ENCODE measurements at places on chromosomes 7 and 10.

- no peak for DNase-seq
These were observed 187.2 kb downstream of the PPP1R3A start for GRCh38 chr7:113731571-113731970.

GRCh38 chr7:99677013-99677647, 2.7 kb downstream of the CYP3A5 start:
- DNase-seq, result no peak

GRCh38 chr10:3366735-3367405, 194.3 kb upstream of the PITRM1 start:
- no peak for DNase-seq

DNA sequence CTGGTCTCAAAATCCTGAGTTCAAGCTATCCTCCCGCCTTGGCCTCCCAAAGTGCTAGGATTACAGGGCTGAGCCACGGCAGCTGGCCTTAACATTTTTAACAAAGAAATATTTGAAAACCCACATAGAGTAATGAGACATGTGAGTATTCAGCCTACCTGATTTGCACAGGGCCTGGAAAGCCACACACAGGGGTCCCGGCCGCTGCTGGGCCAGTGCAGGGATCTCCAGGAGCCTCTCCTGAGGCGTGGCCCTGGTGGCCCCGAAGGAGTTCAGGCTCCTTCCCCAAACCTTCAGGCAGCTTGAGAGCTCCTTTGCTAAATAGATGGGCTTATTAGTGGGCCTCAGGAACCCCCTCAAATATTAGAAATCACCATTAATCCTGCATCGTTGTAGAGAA, 18.7 kb downstream of the CNPY1 start:
- DNase-seq, result no peak

- no peak for DNase-seq
These were observed 24.0 kb downstream of the WAPL start for GRCh38 chr10:86497621-86498020.

- DNase-seq, result no peak
These were observed 60.8 kb upstream of the SORCS3 start for GRCh38 chr10:104580321-104580720.

- DNase-seq, result no peak
These were observed 128.9 kb upstream of the FRMD4A start for GRCh38 chr10:14459665-14460064.

GRCh38 chr10:14396411-14397048, 65.8 kb upstream of the FRMD4A start:
- no peak for DNase-seq

- no peak for DNase-seq
These were observed 69.1 kb upstream of the ITGB1 start for GRCh38 chr10:33027088-33027487.

GRCh38 chr10:48400850-48401220, 94.4 kb downstream of the MAPK8 start:
- no peak for DNase-seq

GRCh38 chr7:117145333-117145732, 177.5 kb downstream of the WNT2 start:
- DNase-seq, result no peak

DNA sequence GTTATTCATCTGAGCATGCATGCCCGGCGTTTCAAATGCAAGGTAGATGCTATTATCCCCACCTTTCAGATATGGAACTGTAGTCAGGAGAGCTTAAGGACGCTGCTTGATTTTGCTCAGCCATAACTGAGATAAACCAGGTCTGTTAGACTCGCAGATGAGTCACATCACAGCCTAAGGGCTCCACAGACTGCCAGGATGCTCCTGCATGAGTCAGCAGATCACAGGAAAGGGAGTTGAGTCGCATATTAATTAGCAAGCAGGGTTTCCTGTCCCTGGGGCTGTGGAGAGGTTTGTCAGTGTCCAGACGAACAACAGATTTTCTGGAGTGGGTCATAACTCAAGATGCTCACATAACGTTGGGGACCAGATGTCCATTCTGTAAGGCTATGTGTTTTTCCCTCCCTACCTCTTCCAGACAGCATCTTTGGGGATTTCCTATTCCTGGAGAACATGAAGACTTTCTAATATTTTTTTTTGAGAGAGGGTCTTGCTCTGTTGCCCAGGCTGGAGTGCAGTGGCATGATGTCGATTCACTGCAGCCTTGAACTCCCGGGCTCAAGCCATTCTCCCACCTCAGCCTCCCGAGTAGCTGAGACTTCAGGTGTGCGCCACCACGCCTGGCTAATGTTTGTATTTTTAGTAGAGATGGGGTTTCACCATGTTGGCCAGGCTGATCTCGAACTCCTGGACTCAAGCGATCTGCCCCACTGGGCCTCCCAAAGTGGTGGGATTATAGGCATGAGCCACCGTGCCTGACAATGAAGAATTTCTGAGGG, 36.7 kb downstream of the PFKFB3 start:
- DNase-seq, result peak; percentile 9

DNA sequence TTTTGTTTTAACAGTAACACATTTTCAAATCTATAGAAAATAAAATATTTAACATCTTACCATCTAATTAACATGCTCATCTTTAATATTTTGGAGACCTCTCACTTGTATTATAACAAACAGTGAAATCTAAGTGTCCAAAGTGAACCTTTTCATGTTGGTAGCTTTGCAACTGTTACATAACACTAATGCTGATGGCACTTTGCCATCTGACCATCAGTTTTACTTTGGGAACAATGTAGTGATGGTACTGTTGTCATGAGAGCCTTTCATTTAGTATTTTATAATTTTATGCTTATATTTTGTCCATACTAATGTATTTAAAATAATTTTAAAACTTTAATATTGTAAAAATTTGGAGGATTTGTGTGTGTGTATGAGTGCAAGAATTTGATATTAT, 1017.0 kb upstream of the KCND2 start:
- DNase-seq, result no peak

GRCh38 chr7:151615058-151615457, 95.4 kb upstream of the RHEB start:
- DNase-seq, result no peak

GRCh38 chr10:5274795-5275194, 78.2 kb downstream of the AKR1C4 start:
- no peak for DNase-seq

- DNase-seq, result no peak
These were observed 5.6 kb upstream of the MTG1 start for GRCh38 chr10:133388236-133388972.

DNA sequence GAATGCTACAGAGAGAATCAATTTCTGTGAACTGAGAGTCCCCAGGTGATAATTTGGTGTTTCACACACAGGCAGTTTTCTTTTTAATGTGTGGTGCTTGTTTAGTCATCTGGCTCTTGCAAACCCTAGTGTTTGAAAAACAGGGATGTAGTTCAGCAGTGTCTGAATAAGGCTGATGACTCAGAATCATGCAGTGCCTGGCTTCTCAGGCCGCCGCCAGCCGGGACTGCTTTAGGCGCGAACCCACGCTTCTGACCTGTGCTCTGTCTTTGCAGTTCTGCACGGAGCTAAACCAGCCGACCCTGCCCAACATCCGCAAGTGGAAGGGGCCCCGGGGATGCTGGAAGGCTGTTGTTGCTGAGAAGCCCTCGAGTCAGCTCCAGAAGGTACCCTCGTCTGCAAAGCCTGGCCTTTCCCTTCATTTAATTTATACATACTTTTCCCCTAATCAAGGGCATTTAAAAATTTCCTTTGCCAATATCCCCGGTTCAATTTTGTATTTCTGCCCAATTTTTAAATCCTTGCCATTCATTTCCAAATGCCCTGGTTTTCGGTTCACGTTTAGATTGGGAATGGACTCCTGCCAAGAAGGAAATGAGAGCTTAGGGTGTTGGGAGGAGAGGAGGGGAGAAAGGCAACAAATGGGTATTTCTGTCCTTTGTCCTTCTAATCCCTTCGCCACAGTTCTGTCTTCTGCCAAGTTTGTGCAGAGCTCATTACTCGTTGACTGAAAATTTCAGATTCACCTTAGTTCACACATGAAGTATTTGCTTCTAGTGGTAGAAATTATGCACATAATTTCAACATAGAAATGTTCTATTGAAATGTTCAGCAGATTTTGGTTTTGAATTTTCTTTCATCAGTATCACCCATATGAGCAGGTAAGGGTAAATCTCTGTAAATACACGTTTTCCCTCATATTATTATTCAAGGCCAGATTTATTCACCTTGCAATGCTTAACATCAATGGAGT, 108.5 kb upstream of the ANLN start:
- DNase-seq, result no peak

DNA sequence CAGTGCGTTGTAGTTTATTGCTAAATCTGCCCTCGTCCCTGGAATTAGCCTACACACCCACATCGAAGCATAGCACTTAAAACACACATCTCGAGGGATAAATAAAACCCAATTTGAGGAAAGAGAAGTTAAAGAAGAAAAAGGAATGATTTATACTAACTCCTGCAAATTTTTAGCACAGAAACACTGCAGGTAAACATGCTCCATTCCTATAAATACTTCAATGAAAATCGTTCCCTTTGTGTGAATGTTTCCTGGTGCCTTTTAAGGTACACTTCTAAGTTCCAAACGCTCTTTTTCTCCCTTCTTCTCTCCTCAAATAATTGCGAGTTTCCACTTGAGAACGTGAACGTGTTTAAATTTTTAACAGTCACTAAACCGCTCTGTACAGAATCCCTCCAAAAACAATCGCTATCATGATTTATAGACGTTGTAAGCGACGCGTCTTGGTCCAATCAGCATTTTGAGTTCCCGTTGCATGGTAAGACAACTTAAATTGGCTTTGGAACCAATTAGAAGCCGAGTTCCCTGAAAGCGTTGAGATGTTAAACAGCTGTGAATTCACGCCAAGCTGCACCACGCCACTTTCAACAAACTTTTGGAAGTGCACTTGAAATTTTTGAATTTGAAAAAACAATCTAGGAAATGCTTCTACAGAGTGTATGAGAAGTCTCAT, 12.5 kb upstream of the EBLN1 start:
- DNase-seq, result peak; percentile 55

DNA sequence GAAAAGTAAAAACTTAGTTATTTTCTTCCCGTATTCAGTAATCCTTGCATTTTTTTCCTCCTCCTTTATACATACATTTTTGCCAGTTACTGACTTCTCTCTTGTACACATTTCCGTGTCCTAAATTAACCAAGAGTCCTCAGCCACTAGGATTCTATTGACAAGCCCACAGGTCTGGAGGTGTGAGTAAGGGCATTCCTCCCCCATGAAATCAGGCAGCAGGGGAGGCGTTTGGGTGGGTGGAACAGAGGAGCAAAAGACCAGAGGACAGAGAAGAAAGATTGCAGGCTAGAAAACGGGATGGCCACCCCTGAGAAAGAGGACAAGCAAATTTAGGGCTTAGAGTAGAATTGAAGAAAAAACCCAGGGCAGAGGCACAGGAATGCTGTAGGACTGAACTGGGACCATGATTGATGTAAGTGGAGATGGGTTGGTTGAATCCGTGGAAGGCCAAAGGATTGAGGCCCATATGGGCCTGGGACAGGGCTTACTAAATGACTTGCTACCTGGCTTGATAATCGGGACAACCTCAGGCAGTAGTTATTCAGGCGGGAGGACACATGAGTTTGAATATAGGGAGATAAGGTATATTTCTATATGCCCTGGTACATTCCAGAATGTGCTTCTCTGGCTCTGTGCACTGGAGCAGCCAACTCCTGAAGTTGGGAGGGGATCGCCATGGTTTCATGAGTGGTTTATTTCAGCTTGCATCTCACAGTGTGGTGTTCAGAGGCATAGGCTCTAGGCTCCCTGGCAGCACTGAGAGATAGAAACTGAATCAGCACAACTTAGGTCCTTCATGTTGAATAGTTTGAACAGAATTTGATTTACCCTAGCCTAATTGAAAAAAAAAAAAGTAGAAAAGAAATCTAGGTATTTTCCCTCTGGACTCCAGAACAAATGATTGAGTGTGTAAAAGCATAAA, 28.0 kb downstream of the IKZF1 start:
- peak; percentile 21 for DNase-seq

DNA sequence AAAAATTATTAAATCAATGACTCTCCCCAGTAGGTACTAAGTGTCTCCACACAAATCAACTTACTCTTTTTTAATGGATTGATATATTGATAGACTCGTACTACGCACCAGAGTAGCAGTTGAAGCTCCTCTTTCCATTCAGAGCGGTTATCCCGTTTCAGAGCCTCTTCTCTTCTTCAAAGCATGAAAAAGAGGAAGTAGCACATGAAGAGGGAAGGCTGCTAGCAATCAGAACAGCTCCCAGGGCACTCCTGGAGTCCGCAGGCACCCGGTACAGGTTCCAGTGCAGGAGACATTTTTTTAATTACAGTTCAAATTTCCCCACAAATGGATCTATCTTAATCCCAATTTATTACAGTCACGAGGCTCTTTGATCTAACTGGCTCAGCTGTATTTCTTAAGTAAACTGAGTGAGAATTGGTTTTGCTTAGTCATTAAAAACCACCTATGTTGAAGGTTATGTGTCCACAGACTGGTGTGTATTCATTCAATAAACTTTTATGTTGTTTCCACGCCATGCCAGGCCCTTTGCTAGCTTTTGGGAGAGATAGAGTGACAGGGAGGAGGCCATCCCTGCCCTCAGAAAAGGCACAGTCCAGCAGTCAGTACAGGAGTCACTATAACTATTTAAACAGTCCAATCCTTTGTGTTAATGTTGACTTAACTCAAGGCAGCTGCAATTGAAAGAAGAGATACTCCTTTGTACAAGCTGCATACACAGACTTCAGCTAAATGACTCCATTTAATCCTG, 32.1 kb upstream of the CALN1 start:
- no peak for DNase-seq

DNA sequence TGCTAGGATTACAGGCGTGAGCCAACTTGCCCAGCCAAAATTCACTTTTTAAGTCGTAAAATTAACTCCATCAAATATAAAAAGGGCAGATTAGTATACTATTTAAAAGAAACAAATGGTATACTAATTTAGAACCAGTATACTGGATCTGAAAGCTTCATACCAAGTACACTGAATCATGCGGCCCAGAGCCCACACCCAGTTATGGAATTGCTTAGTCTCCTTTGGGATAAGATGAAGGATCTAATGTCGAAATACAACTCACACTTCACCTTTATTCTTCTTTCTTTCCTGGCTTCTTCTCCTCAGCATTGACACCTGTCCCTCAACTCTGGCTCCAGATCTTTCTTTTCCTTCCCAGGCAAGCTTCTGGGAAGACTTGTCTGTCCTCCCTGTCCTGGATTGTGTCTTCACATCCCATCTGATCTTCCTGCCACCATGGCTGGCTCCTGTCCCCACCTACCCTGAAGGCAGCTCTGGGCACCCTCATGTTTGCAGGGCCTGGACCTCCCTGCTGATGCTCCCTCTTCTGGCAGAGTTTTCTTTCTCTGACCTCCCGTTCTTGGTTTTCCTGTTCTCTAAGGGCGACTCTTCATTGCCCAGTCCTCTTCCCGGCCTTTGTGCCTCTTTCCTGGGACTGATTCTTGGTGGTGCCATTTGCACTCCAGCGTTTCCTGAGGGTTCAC, 57.8 kb upstream of the CTBP2 start:
- no peak for DNase-seq

GRCh38 chr10:13848520-13849445, 262.0 kb downstream of the PRPF18 start:
- DNase-seq, result no peak
